COLO829 (cell line): ENCODE measurements at places on chromosomes 16 and 17.

GRCh38 chr17:16374146-16374938, 6.5 kb upstream of the UBB start:
- DNase-seq, result no peak

DNA sequence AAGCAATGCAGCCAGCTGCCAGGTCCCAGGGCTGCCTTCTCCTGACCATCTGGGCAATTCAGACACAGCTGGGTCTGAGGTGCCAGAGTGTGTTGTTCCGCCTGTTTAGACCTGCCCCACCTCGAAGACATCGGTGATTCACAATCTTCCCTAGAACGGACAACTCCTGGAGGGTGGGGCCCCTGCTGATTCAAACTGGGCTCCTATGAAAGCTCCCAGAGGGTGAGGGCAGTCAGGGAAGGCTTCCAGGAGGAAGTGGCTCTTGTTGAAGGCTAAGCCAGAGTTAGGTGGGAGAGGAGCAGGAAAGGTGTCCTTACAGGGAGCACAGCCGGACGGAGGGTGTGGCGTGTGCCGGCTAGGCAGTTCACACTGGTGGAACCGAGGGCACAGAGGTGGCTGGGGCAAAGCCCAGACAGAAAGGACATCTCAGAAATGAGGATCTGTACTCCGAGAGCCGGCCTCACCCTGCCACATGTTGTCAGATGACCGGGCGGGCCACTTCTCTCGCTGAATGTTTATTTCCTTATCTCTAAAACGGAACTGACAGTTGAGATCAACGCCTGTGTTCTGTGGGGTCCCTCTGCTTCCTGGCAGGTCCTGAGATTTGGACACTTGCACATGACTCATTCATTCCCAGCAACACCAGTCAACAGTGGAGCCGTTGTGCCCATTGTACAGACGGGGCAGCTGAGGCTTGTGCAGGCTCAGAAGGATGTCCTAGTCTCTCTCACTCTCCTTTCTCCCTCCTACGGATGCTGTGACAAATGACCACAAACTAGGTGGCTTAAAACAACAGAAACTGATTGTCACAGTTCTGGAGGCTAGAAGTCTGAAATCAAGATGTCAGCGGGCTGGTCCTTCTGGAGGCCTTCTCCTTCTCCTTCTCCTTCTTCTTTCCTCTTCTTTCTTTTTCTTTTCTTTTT, 26.9 kb upstream of the LITAF start:
- no peak for DNase-seq

GRCh38 chr17:79645022-79645776, 34.3 kb upstream of the RBFOX3 start:
- no peak for DNase-seq

- DNase-seq, result no peak
Measured at GRCh38 chr16:64983231-64983630, 138.6 kb downstream of the CDH11 start.

- no peak for DNase-seq
Measured at GRCh38 chr17:78890498-78890897, 12.5 kb downstream of the CEP295NL start.

DNA sequence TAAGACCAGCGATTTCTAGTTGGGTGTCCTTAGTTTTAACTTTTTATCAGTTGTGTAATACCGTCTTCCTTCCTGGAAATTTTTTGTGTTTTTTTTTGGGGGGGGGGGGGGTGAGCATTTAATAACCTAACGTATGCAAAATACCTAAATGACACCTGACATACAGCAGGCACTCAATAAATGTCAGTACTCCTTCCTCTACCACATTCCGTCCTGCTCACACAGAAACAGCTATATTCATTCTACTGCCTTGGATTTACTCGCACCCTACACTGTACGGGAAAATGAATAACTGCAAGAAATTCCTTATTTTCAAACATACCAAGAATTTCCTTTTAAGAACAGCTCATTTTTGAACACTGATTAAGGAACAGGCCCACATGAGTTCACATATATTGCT, 5.3 kb downstream of the XYLT1 start:
- DNase-seq, result no peak

DNA sequence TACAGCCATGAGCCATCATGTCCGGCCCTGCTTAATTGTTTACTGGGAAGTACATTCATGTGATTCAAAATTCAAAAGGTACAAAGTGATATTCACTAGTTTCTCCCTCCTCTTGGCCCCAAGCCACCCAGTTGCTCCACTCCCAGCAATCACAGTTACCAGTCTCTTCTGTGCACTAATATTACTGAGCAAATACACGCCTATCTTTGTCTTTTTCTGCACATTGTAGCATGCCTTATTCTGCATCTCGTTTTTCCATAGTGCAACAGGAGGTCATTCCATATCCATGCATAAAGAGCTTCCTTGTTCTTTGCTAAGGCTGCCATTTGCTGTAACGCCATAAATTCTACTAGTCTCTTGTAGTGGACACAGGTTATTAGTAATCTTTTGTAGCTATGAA, 2.2 kb upstream of the ALOX15 start:
- peak; percentile 95 for DNase-seq

DNA sequence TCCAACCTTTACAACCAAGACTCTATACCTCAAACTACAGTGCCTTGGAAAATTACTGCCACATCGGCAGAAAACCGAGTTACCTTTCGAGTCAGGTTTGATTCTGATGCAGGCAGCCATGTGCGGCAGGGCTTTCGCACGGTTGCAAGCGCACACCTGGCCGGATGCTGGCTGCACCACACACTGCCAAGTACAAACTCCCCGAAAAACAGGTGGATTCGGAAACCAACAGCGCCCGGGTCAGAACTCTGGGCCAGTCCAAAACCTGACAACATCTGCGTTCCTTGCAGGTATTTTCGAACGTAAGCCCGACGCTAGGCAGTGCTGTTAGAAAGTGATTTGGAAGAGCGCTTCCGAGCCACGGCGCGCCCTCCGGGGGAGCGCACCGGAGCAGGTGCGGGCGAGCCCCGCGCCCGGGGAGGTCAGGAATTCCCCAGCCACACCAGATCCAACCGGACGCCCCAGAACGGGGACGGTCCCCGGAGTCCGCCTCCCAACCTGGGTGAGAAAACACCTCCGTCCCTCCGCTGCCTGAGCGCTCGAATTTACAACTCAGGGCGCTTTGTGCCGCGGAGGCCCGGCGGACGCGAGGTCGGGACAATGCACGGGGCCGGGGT, 1.2 kb downstream of the USP7 start:
- no peak for DNase-seq

DNA sequence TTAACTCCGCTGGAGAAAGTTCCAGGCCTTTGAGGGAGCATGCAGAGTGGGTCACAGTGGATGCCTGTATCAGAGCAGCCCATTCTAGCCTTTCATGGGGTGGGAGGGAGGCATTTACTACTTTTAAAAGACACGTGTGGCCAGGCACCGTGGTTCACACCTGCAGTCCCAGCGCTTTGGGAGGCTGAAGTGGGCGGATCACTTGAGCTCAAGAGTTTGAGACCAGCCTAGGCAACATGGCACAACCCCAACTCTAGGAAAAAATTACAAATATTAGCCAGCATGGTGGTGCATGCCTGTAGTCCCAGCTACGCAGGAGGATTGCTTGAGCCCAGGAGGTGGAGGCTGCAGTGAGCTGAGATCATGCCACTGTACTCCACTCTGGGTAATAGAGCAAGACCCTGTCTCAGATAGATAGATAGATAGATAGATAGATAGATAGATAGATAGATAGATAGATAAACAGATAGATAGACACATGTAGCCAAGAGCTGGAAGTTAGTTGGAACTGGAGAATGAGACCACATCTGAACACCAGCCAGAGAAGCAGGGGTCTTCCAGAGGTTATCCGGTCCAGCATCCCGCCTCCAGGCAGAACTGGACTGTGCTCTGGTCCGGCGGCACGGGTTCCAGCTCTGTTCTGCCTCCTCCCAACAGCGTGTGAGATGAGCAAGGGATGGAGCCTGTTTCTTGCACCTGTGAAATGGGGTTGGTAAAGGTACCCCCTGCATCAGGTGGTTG, 3.6 kb downstream of the ADCY7 start:
- DNase-seq, result no peak

DNA sequence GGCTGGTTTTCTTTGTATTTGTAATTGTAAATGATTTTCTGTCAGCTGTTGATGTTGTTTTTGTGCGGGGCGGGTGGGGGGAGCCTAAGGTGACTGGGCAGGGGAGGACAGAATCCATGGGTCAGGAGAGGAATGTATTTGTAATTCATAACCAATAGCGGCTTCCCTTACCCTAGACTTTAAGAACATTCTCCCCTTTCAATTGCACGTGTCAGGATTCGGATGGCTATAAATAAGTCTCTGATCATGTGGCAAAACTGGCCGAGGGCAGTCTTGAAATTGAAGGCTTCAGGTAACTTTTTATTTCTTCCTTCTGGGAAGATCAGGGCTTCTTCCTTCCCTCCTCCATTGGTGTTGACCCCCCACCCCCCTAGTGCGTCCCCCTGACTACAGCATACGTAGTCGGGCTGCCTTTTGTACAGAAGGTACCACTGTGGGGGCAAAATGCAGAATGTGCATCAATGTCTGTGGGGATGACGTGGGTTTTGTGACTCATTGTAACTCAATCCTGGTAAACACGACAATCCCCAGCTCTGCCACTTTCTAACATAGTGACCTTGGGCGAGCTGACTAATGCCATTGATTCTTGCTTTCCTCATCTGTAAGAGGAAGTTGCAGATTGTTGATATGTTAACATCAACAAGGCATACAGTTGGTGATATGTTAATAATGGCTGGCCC, 16.2 kb downstream of the MARCHF10 start:
- DNase-seq, result no peak

- no peak for DNase-seq
Measured at GRCh38 chr16:87426423-87427215, 34.5 kb downstream of the MAP1LC3B start.

DNA sequence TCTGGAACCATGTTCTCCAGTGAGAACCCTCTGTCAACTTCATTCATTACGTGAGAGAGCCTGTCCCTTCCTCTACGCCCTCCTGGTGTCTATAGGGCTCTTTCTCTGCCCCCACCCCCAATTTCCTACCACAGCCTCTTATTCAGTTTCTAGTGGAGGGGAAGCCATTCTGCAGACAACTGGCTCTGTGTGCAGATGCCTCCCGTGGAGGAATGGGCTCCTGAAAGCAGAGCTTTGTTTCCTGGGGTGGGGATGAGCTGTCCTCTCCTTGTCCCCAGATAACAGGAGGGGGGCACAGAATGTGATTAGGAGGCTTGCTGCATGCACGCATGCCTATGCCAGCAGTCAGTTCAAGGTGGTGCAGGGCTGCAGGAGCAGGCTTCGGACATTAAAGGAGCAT, 31.6 kb downstream of the MMP15 start:
- peak; percentile 59 for DNase-seq

DNA sequence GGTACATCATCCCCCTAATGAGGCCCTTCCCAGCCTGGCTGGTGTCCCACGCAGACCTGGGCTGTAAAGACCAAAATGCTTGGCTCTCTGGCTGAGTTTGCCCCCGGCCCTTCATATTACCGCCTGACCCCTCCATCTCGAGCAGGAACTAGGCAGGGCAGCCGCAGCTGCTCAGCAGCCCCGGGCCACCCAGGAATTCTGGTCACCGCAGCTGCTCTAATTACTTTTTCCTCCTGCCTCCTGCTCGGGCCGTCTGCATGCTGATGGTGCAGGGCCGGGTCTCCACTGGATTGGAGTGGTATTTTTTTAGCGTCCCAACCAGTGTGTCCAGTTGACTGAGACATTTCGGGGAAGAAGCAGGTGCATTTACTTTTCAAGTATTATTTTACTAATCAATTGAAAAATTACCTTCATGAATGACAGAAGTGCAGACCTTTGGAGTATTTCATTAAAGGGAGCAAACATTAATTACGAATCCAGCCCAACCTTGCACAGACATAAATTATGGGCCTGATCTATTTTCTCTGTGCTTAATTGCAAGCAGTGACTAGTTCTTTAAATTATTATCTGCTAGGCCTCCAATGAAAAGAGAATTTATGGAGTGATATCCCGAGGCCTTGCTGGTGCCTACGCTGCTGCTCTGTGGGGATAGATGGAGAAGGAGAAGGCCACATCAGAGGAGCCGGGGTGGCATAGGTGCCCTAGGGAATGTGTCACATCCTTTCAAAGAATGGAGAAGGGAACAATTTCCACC, 176.2 kb downstream of the CYLD start:
- DNase-seq, result no peak

DNA sequence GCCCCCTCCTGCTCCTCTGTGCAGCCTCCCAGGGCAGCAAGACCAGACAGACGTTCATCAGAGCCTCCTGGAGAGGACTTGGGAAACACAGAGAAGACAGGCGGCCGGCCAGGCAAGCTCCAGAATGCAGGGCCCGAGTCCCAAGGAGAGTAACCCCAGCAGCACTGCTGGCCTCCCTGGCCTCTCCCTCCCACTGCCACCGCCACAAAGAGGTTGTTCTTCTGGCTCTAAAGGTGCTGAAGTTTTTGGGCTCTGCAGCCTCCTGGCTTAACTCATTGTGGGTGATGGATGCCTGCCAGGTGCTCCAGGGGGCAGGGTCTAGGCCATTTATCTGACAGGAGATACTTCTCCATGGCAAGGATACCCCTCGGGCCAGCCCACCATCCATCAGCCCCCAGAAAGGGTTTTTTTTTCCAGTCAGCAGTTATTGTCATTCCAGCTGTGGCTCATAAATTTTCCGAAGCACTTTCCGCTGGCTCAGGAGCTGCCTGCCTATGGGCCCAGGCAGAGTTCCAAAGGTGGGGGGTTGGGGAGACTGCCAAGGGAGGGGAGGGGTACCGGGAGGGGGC, 32.0 kb upstream of the MRPS23 start:
- DNase-seq, result no peak

GRCh38 chr17:38916771-38917170, 8.6 kb upstream of the LASP1NB start:
- no peak for DNase-seq

DNA sequence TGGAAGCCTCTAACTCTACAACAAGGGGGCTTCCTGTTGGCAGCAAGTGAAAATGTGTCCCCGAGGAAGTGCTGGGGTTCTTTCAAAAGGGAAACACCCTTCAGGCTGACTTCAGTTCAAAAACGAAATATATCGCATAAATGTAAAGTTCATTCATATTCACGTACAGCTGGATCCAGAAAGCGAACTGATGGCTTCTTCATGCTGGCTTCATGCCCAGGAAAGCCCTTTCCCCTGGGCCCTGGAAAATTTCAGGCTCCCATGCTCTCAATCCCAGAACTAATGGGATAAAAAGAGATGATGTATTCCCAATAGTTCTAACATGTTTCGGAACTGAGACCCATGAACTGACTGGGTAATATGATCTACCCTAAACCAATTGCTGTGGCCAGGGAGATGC, 104.7 kb upstream of the CDH13 start:
- no peak for DNase-seq

DNA sequence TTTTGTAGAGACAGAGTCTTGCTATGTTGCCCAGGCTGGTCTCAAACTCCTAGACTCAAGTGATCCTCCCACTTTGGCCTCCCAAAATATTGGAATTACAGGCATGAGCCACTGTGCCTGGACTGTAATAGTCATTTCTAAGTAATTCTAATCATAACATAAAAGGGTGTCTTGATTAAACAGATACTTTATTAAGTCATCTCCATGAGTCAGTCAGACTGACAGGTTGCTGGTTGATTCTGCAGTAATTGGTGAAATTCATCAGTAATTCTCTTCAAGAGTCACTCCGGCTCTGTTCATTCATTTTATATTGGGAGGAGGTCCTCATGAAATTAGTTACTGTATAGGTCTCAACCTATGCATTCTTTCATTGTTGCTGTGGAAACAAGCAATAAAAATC, 85.6 kb downstream of the SPECC1 start:
- no peak for DNase-seq
